Cardiac ventricle fibroblast (primary cell): ENCODE measurements at places on chromosomes 11 and 22. TPM values are rescaled to one million over a fixed set of nuclear protein-coding genes. Genes with fewer than 3 reads are reported as not detected.

LMO2 gene
- 1.4 and 2.4 TPM in 2 replicates for total RNA-seq

USP2 gene
- total RNA-seq: 0.15 TPM in 1 of 2 replicates, not detected in the other

MS4A12 gene
- not detected in 2 replicates for total RNA-seq

APOL5 gene
- total RNA-seq: not detected in 2 replicates

APLP2 gene
- total RNA-seq: 503 and 525 TPM in 2 replicates

JAML gene
- total RNA-seq: not detected in 2 replicates

BEST1 gene
- 1.2 and 2.5 TPM in 2 replicates for total RNA-seq

VPS37C gene
- total RNA-seq: 6.0 and 8.5 TPM in 2 replicates

KIAA1671 gene
- 5.6 and 6.9 TPM in 2 replicates for total RNA-seq

ADAMTS8 gene
- 0.10 and 0.56 TPM in 2 replicates for total RNA-seq

OR2AG2 gene
- not detected in 2 replicates for total RNA-seq

NXPE4 gene
- total RNA-seq: not detected in 2 replicates

SCYL1 gene
- total RNA-seq: 101 and 106 TPM in 2 replicates

LAYN gene
- 3.9 and 4.1 TPM in 2 replicates for total RNA-seq

LZTR1 gene
- 27.6 and 34.6 TPM in 2 replicates for total RNA-seq

TBC1D10A gene
- total RNA-seq: 16.5 and 16.6 TPM in 2 replicates

HORMAD2 gene
- not detected in 2 replicates for total RNA-seq

NCAPD3 gene
- 5.5 and 7.2 TPM in 2 replicates for total RNA-seq

OR6A2 gene
- total RNA-seq: 0.06 TPM in 1 of 2 replicates, not detected in the other
